Esophagus muscularis mucosa (tissue), 4 donors: ENCODE measurements at places on chromosomes 4 and X.
A peak's percentile ranks its signal among the peaks of the same experiment; 100 is the strongest.

- no peak overlapping the region for H3K27ac ChIP-seq
- H3K27me3 ChIP-seq = no peaks in the 10 kb centered on the region
- no peaks in the 10 kb centered on the region for H3K4me1 ChIP-seq
- H3K36me3 ChIP-seq = no peaks in the 10 kb centered on the region
- H3K4me3 ChIP-seq = no peak overlapping the region
Observed at GRCh38 chr4:115841871-115842270, 728.5 kb upstream of the NDST4 start.

DNA sequence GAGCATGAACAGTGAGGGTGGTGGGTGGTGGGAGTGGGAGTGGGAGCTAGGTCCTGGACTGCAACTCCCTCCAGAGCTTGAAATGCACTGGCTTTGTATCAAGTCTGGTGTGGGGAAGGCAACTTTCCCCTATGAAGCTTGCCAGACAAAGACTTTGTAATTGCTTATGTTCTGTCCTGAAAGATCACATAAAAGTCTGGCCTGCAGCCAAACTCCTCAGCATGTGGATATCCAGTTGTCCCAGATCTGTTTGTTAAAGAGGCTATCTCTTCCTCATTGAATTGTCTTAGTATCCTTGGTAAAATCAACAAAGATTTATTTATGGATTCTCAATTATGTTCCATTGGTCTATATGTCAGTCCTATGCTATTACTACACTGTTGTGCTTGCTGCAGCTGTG is 607.9 kb downstream of the GLUD2 start:
- no peaks in the 10 kb centered on the region for H3K4me1 ChIP-seq

GRCh38 chrX:10628906-10629305 is 8.5 kb upstream of the MID1 start:
- H3K27me3 ChIP-seq = no peaks in the 10 kb centered on the region
- no peaks in the 10 kb centered on the region for H3K36me3 ChIP-seq
- H3K4me3 ChIP-seq = no peak overlapping the region
- no peak for DNase-seq
- H3K27ac ChIP-seq = no peak overlapping the region
- H3K4me1 ChIP-seq = peaks cover 7% of the 10 kb centered on the region

DNA sequence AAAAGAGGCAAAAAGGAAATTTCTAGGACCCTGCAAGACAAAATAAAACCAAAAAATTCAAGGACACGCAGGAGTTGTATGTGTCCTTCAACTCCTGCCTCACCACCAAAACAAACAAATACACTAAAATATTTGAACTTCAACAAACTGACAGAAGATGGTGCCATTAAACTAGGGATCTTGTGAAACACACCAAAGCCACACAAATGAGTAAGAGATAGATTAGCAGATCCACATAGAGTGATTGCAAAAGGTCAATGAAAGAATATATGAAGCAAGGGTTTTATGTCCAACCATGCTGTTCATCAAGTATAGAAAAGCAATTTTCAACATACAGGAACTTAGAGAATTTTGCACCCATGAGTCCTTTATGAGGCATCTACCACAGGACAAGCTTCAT is 40.1 kb upstream of the SCML1 start:
- H3K36me3 ChIP-seq = no peaks in the 10 kb centered on the region
- DNase-seq = no peak
- H3K27me3 ChIP-seq = no peaks in the 10 kb centered on the region
- no peaks in the 10 kb centered on the region for H3K4me1 ChIP-seq

- H3K27me3 ChIP-seq = no peaks in the 10 kb centered on the region
- peak; percentile 26 for DNase-seq
- no peaks in the 10 kb centered on the region for H3K36me3 ChIP-seq
- H3K4me1 ChIP-seq = no peaks in the 10 kb centered on the region
- no peak overlapping the region for H3K4me3 ChIP-seq
- no peak overlapping the region for H3K27ac ChIP-seq
Observed at GRCh38 chr4:41757521-41758156, 9.1 kb upstream of the PHOX2B start.

GRCh38 chrX:78574306-78574705 is 84.8 kb downstream of the RTL3 start:
- no peak overlapping the region for H3K4me3 ChIP-seq
- DNase-seq = no peak
- H3K4me1 ChIP-seq = no peaks in the 10 kb centered on the region

DNA sequence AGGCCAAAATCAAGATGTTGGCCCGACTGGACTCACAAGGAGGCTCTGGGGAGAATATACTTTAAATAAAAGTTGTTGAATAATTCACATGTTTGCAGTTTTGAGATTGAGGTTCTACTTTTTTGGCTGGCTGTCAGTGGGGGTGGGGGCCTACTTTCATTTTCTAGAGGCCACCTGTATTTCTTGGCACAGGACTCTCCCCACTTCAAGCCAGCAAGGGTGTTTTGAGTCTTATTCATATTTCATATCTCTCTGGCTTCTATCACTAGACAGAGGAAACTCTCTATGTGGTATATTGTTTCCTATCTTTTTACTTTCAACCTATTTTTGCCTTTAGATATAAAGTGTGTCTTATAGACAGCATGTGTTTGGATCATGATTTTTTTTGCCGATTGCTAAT is 266.4 kb downstream of the PRR32 start:
- H3K36me3 ChIP-seq = no peaks in the 10 kb centered on the region
- H3K4me3 ChIP-seq = no peak overlapping the region
- H3K4me1 ChIP-seq = no peaks in the 10 kb centered on the region
- no peak for DNase-seq
- no peak overlapping the region for H3K27ac ChIP-seq
- no peaks in the 10 kb centered on the region for H3K27me3 ChIP-seq

GRCh38 chrX:116493271-116493670 is 30.5 kb upstream of the CT83 start:
- no peak for DNase-seq
- no peaks in the 10 kb centered on the region for H3K36me3 ChIP-seq
- H3K4me1 ChIP-seq = no peaks in the 10 kb centered on the region

DNA sequence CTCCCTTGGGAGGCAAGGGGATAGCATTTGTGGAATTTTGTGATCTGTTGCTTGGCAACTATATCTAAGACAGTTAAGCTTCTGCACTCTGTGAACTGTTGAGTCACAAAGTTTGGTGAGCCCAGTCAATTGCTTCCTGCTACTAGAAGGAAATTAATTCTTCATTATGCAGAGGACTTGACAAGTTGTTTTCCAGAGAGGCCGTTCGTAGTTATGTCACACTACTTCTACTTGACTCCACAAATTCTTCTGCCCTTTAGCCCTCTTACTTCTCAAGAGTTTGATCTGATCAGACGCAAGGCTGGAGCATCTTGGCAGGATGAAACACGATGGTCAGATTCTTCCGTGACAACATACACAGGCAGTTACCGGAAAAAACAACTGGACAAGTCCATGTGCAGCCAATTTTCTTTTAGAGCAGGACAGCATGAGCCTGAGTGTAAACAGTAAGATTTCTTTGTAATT is at the start of gene C4orf51:
C4orf51 (plus strand) TSS at position 156 of the 465 bp plus-strand sequence; CDS start at position 214, 58 bp downstream.
- no peak within 1 kb of the TSS for H3K4me3 ChIP-seq
- no peaks in the 10 kb centered on the region for H3K36me3 ChIP-seq
- DNase-seq = no peak
- H3K27ac ChIP-seq = peak within 1 kb of the TSS; percentile 46
- H3K27me3 ChIP-seq = no peaks in the 10 kb centered on the region
- peaks cover 17% of the 10 kb centered on the region for H3K4me1 ChIP-seq

DNA sequence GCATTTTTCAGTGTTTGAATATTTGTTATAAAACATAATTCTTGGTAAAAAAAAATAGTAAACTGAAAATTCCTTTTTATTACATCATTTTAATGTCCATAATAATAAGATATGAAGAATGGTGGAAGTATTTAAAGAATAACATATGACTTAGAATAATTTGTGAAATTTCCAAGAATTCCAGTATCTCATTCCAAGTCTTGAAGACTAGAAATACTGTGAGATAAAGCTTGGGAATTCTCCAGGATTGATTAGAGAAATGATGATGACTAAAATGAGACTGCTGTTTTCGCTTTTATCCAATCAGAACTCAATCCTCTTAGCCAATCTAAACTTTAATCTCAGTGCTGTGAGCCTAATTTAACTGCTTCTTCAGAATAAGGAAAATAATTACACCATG is 184.2 kb upstream of the HCCS start:
- no peak for DNase-seq
- no peak overlapping the region for H3K4me3 ChIP-seq
- no peaks in the 10 kb centered on the region for H3K4me1 ChIP-seq
- H3K27me3 ChIP-seq = no peaks in the 10 kb centered on the region

GRCh38 chr4:178470996-178471784 is 1029.0 kb upstream of the AGA start:
- H3K4me3 ChIP-seq = no peak overlapping the region
- no peaks in the 10 kb centered on the region for H3K27me3 ChIP-seq
- no peak overlapping the region for H3K27ac ChIP-seq
- no peaks in the 10 kb centered on the region for H3K4me1 ChIP-seq
